Breast epithelium (tissue), 4 donors: ENCODE measurements at places on chromosomes 6 and 20.

- no peak for DNase-seq
These were observed 24.6 kb upstream of the ZNF133 start for GRCh38 chr20:18263723-18264122.

- DNase-seq: no peak
These were observed 71.2 kb downstream of the FYN start for GRCh38 chr6:111802015-111802414.

GRCh38 chr6:157133856-157134255 lies 189.5 kb downstream of the TMEM242 start:
- no peak for DNase-seq

GRCh38 chr20:61690993-61691838 lies 374.5 kb downstream of the TAF4 start:
- no peak for DNase-seq

- no peak for DNase-seq
These were observed 27.6 kb downstream of the TINAG start for GRCh38 chr6:54335871-54336270.

DNA sequence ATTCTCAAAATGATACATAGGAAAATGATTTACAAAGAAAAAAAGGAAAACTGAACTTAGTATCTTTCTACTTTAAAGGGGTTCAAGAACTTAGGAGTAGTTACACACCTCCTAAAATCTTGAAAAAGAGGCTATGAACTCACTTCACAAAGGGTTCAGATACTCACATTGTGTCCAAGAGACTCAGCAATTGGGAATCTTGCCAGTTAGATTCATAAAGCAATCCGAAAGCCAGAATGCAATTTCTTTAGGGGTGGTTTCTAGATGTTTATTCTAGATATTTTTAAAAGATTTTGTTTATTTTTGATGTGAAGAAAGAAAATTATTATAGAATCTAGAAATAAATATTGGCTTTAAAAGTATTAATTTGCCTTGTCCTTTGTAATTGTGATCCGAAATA lies 1.7 kb upstream of the MYB start:
- DNase-seq: no peak
